Activated T-helper 2 cell treated with anti-CD3 and anti-CD28 coated beads, Interferon-gamma antibody, Interleukin-2, Interleukin-4, amounts not matched to agents 10 μg/mL and 5 μg/mL and 100 μg/mL, durations not matched to agents 14 hours and 24 hours and 36 hours (primary cell): ENCODE measurements at places on chromosomes 6 and 20.

GRCh38 chr6:106383573-106383972 is 23.1 kb downstream of the CRYBG1 start:
- H3K36me3 ChIP-seq = no peaks in the 10 kb centered on the region
- no peak for DNase-seq
- H3K27me3 ChIP-seq = peaks cover 13% of the 10 kb centered on the region
- H3K27ac ChIP-seq = no peak overlapping the region
- no peak overlapping the region for H3K4me3 ChIP-seq

- peaks cover 14% of the 10 kb centered on the region for H3K4me1 ChIP-seq
- no peak for DNase-seq
- H3K27me3 ChIP-seq = no peaks in the 10 kb centered on the region
- H3K27ac ChIP-seq = no peak overlapping the region
- no peak overlapping the region for H3K4me3 ChIP-seq
- peaks cover 54% of the 10 kb centered on the region for H3K36me3 ChIP-seq
Measured at GRCh38 chr6:136111831-136112230, 138.3 kb downstream of the MTFR2 start.

DNA sequence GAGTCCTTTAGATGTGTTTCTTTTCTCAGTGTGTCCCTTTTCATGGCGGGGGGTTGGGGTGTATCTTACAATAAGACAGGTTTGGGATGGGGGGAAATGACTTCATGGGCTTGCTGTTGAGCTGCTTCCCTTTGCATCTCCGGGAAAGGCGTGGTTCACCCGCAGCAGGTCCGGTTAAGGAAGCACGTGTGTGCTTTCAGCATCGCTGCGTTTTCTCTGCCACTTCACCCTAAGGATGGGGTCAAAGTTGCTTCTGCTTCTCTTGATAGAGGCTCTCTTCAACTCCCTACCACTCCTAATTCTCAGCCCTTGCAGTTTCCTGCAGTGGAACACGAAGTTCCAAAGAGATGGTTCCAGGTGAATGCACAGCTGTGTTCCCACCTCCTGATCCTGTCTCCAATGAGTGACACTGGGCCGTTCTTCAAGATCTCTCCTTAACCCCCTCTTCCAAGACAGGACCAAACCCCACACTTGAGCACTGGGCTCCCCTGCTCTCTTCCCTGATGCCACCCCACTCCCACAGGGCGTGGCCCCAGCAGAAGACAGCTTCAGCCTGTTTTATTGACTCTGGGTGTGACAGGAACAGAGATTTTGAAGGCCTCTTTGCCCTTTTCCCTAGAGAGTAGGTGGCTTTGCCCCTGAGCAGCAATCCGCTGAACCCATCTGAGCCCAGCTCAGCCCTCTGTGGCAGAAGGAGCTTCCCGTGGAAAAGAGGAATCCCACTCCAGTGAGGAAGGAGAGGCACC is 85.2 kb downstream of the PLEKHG1 start:
- peaks cover 5% of the 10 kb centered on the region for H3K27me3 ChIP-seq
- no peak for DNase-seq
- no peak overlapping the region for H3K4me3 ChIP-seq
- no peak overlapping the region for H3K27ac ChIP-seq
- H3K4me1 ChIP-seq = no peaks in the 10 kb centered on the region

- no peak overlapping the region for H3K4me3 ChIP-seq
- H3K36me3 ChIP-seq = no peaks in the 10 kb centered on the region
- no peaks in the 10 kb centered on the region for H3K27me3 ChIP-seq
- DNase-seq = no peak
Measured at GRCh38 chr20:52118016-52118623, 73.5 kb downstream of the ZFP64 start.

DNA sequence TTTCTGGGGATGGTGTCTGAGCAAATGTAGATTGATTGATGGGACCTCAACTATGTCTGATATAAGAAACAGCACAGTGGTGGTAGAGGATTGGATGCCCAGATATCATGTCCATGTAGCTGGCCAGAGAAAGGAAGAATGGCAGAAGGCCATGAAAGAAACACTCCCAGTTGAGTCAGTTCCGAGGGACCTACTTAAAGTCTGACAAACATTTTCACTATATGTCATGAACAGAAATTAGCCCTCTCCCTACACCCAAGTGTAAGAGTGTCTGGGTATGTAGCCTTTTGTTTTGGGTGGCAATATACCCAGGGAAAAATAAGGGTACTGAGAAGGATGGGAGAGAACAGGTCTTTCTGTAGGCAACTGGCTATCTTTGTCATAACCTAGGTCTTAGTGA is 434.2 kb downstream of the BCKDHB start:
- no peak for DNase-seq
- H3K27me3 ChIP-seq = no peaks in the 10 kb centered on the region
- no peaks in the 10 kb centered on the region for H3K36me3 ChIP-seq
- no peak overlapping the region for H3K4me3 ChIP-seq
- peaks cover 17% of the 10 kb centered on the region for H3K4me1 ChIP-seq
